ENCODE measurements at places on chromosomes 7 and 10.

- DNase-seq: no peak
These were observed 59.3 kb downstream of the MKI67 start for GRCh38 chr10:128066870-128067382.

- no peak for DNase-seq
These were observed 28.1 kb downstream of the INPP5A start for GRCh38 chr10:132565516-132566209.

DNA sequence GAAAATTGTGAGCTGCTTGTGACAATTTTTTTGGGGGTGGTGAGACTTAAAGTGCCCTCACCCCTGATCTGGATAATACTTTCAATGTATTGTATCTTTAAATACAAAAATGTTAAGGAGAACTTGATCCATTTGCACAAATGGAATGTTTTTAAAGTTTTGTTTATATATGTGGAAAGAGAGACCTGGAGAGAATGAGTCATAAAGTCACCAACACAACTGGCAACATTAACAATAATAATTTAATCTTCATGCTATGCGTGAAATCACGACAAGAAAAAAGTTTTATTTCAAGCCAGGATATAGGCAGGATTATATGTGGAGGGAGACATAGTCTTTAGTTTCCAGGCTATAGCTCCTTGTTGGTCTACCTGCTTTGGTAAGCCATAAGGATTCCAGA, 537.5 kb downstream of the GPAM start:
- DNase-seq: no peak

DNA sequence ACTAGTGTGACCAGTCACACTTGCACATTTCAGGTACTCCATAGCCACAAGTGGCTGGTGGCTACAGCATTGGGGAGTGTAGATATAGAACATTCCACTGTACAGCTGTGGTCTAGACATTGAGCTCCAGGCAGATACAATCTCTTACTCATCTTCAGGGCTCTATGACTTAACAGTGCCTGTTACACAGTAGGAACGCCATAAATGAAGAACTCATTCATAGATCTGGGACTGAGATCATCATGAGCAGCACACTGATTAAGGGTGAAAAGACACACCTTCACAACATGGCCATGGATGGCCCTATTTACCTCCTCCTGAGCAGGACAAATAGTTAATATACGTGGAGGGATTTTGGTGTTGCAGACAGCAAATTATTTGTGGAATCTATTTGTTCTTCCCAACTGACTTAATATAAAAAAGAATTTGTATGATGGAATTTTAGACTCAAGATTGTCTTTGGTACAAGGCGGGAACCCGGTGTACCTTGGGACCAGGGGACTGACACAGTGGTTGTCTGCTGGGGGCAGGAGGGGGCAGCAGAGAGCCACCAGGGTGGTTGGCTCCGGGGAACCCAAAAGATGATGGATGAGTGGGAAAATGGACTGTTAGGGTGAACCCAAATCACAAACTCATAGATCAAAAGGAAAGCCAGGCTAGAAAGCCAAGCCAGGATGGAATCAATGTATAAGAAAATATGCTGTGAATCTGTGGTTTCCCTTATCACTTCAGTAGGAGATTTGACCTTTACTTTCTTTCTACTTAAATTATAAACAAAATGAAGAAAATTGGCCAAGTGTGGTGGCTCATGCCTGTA, 24.3 kb upstream of the CPA2 start:
- no peak for DNase-seq

- DNase-seq: no peak
These were observed 142.6 kb downstream of the PLXDC2 start for GRCh38 chr10:19958787-19959186.

DNA sequence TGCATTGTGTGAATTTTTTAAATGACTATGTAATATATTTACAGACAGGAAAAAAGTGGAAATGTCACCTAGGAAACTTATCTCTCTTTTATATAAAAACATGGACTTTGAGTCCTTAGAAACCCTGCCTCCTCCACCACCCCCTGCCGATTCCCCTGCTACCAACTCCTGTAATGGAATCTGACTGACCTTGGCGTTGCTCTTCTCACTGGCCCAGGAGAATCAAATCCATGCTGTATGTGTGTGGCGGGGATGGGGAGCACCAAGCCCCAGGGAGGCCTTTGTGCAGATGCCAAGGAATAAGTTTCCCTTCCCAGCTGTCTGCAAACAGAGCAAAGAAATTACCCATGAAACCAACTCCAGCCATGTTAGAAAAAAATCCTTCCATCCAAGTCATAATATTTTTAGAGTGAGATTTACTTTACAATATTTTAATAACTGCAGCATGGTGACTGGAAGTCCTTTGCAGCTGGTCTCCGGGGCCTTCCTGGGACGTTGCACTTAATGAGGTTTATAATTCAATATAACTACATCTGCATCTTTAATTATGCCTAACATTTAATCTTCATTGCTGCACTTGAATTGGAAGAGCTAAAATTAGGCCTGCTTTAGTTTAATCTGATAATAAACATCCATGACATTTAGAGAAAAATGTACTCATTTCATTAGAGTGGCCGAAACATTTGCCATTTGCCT, 111.4 kb upstream of the CACUL1 start:
- no peak for DNase-seq

DNA sequence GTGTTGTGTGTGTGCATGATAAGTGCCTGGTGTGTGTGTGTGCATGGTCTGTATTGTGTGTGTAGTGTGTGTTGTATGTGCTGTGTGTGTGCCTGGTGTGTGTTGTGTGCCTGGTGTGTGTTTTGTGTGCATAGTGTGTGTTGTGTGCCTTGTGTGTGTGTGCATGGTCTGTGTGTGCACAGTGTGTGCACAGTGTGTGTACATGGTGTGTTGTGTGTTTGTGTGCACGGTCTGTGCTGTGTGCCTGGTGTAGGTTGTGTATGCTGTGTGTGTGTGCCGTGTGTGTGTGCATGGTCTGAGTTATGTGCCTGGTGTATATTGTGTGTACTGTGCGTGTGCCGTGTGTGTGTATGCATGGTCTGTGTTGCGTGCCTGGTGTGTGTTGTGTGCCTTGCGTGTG, 403.0 kb upstream of the RNF32 start:
- no peak for DNase-seq

GRCh38 chr10:125392609-125393008, 232.2 kb upstream of the CTBP2 start:
- DNase-seq: no peak

DNA sequence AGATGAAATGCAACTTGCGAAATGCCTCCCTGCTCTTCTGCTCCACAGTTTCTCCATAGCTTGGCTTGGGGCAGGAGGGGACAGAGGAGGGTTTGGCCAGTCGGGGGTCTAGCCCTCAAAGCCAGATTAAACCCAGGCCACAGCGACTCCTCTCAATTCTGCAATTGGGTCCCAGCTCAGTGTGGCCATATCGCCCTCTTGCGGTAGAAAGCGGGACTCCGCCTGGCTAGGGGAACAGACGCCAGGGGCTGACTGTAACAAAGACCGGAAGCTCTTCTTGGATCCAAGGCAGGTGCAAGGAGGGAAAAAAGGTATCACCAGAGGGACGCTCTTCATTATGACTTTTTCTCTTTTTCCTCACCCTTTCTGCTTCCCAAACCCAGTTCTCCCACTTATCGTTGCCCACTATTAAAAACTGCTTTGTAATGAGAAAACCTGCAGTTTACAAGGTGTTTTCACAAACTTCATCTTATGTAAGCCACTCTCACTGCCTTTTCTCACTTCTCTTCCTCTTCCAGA, 36.6 kb upstream of the TNPO3 start:
- peak; percentile 81 for DNase-seq

- no peak for DNase-seq
These were observed 47.0 kb upstream of the TMEM140 start for GRCh38 chr7:135100856-135101255.

- DNase-seq: no peak
These were observed 48.7 kb downstream of the GPR141 start for GRCh38 chr7:37732253-37732652.
